ENCODE measurements at places on chromosomes 2 and 18.
A peak's percentile ranks its signal among the peaks of the same experiment; 100 is the strongest.

- no peak for DNase-seq
Measured at GRCh38 chr2:189076120-189076519, 101.9 kb downstream of the COL3A1 start.

GRCh38 chr2:232504438-232504837, 15.8 kb upstream of the PRSS56 start:
- no peak for DNase-seq

DNA sequence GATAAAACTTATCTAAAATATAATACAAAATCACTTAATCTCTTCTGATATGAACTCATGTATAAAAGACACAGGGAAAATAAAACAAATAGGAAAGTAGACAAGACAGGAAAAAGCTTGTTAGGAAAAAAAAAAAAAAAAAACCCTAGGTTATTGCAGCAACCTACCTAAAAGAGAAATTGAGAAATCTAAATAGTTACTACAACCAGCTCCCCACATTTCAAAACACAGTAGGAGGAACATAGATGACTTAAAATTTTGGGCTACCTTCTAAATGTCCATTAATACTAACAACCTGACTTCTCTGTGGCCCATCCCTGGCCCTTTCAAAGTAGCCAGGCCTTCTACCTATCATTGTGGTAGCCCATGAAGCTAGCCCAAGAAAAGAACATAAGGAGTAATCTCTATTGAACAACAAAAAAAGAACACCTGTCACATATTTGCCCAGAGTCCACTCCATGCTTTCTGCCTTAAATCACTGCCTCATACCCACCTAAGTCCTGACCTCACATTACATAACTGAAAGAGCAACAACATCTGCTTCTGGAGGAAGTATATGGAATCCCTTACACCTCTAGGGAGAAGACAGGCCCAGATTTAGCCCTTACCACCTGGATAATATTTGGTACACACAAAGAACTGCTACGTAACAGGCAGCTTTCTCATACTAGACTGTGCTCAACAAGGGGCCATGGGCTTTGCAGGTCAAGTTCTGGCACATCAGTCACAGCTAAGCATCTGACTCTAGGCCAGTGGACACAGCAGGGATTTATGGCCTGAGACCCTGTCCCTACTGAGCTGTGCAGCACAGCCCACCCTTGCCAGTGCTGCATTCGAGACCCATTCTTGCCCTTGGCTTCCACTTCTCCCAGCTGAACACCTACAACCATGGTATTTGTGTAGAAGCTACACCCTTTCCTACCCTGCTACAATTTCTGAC, 8.5 kb downstream of the SUCLG1 start:
- DNase-seq, result no peak

- peak; percentile 50 for DNase-seq
Measured at GRCh38 chr2:63023444-63023843, 27.2 kb upstream of the OTX1 start.

- DNase-seq, result no peak
Measured at GRCh38 chr2:225076125-225076524, 33.9 kb upstream of the DOCK10 start.

DNA sequence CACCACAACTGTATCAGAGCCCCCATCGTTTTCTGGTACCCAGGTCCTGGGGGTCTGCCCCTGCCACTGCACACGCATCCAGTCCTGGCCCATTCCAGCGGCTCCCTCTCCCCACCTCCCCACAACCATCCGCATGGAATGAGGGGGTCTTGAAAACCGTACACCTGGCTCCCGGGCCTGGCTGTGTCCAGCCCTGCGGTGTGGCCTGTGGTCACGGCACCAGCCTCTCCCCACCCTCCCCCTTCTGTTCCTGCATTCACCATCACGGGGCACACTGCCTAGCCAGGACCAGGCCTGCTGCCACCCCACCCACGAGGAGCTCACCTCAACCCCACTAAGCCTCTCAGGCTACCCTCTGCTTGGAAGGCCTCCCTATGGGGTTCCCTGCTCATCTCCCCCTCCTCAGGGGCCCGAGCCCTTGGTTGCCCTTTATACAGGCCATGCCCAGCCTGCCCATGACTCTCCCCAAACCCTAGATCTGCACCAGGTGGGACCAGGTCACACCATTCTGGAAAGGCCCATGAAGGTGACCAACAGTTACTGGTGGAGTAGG, 11.4 kb downstream of the GPR35 start:
- DNase-seq, result no peak

DNA sequence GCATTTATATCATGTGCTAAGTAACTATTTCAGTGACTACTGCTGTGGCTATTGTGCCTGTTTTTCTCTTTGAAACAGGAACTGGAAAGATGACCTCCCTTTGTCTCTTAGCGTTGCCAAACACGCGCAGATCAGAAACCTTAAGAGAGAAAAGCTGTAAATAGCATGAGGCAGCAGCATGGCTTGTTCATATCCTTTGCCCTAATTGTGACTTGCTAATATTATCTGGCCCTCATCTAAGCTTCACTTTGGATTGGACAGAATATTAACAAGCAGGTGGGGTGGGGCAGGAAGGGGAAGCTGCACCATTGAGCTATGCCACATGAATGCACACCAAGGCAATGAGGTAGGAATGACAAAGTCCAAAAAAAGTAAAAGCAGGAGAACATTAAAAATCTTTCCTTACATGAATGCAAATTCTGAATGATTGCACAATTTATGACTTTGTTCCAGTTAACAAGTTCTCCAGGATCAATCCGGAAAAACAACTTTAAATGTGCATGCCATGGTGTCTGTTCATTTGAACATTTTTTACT, 128.4 kb downstream of the IRS1 start:
- DNase-seq, result no peak

DNA sequence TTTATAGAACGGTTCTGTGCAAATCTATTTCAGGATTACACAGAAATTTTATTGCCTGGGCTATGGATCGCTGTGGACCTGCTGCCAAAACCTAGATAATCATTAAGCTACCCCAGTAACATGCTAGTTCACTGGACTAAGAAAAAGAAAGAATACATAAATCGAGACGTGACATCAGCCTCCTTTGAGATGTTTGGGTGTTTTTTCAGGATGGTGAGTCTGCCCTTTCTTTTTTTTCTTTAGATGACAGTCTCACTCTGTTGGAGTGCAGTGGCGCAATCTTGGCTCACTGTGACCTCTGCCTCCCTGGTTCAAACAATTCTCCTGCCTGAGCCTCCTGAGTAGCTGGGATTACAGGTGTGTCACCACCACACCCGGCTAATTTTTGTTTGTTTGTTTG, 52.0 kb downstream of the FHOD3 start:
- no peak for DNase-seq

- peak; percentile 55 for DNase-seq
Measured at GRCh38 chr2:3807853-3808252, 104.5 kb downstream of the DCDC2C start.

DNA sequence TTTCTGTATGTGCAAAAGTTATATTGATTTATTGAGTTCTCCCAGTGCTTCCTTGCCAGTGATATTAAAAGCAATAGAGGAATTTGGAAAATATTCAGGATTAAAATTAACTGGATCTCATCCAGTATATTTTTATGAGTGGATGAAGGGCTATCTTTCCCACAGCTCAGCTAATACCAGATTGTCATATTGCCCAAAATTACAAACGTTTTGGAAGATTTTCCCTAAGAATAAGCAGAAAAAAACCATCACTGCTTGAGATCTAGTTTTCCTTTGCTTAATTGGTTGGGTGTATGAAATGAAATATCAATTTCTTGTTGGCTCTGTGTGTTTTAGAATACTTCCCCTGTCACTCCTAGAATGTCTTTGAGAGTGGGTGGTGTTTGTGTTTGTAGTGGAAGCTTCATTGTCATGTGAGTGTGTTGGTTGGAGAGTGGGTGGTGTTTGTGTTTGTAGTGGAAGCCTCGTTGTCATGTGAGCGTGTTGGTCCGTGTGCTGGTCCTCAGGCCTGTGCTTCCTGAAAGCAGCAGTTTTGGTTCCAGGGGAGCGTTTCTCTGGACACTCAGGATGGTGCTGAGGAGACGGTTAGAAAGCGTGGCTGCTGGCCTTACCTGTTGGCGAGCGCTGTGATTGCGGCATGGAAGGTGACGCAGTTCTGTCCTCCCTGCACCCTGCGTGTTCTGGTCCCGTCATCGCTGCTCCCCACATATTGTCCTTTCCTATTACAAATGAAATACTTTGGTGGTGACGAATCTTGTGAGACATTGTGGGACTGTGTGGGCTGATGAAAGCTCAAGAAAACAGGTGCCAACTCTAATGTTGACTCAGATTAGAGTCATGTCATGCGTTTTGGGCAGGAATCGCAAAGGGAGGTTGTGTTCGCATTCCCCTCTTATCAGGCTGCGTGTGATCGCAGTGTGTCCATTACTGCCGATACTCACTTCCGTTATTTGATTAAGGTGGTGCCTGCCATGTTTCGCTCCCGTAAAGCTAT, 12.4 kb downstream of the ASB1 start:
- peak; percentile 98 for DNase-seq

GRCh38 chr2:54360055-54360792, 95.9 kb upstream of the SPTBN1 start:
- DNase-seq, result peak; percentile 76

DNA sequence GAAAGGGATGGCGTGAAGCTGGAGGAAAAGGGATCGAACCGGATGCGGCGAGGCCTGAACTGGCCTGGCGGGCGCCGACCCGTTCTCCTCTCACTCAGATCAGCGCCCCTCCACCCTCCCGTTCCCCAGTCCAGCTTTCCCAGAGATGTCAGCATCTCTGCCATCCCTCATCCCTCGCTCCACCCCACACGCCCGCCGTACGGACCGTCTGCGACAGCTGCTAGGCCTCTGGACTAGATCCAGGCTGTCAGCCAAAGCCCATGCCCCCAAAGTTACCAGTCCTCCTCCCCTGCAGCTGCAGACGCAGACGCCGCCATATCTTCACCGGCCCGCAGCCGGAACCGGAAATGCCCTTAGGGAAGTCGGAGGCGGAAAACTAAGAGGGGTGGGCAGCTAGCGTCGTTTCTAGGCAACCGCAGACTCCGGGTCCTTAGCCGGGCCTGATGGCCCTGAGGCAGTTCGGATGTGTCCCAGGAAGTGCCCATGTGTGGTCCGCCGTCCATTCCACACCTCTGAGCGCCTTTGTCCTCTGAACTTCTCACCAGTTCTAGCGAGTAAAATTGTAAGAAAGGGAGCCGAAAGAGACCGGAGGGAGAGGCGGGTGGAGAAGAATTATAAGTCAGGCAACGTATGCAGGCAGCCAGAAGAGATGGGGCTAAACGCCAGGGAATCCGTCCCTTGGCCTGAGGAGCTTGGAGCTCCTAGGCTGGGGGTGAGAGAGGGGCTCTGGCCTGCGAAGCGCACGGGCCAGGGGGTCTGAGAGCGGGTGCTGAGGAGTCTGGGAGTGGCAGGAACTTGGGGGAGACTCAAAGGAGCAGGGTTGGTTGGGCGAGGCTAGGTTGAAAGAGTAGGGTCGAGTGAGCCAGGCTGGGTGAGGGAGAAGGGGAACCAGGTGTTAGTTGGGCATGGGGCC, at the start of the genes RNF25 and STK36:
TSS of gene RNF25 (minus strand) at position 349 of the 913 bp plus-strand sequence. CDS start at position 317, 32 bp downstream.
TSS of gene STK36 (plus strand) at position 433 of the 913 bp plus-strand sequence. CDS start 744 bp downstream, outside the sequence.
- peak; percentile 89 for DNase-seq

DNA sequence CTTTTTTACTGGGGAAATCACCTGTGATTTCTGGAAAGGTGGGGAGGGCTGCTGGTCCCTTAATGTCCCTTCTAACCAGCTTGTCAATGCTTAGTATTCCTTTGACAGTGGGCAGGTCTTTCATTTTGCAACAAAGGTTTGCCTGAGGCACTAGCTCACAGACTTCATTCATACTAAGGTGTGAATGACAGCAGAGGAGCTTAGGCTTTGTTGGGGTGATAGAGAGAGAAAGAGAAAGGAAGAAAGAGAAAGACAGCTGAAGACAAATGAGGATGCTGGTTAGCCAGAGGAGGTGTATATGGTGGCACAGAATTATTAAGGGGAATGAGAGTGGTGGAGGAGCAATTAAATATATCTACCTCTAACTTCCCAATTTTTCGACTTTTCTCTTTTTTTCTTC, 28.9 kb upstream of the GTF2A1L start:
- DNase-seq, result no peak

DNA sequence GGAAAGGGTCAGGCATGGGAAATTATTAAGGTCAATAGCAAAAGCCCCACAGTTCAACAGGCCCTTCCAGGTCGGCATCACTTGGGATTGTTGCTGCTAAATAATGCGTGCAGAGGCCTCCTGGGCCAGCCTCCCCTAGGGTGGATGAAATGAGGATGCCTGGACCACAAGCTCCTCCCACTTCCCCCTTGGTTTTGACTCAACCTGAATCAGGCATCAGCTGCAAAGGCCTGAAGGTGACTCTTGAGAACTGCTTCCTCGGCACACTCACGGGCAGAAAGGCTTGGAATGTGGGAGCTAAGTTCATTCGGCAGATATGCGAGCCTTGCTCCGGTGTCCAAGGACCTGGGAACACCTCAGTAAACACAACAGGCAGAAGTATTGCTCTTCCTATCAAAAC, 69.3 kb downstream of the MBP start:
- peak; percentile 97 for DNase-seq

GRCh38 chr18:44123743-44124142, 556.9 kb upstream of the SETBP1 start:
- no peak for DNase-seq

DNA sequence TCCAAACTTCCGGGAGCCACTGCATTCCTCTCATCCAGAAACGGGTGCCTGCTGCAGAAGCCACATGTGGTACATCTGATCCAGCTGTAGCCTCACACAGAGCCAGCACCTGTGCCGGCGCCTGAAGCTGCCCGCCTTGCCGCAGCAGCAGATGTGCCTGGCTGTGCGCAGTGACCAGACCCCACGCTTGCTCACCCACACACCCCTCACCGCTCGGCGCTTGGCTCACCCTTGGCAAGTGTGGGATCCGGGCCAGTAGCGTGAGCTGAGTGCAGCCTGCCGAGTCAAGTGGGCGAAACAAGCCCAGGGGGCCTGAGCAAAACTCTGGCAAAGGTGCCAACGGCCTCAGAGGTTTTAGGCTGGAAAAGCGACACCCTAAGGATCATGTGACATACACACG, 220.1 kb upstream of the TMEFF2 start:
- DNase-seq, result no peak

GRCh38 chr2:39379643-39380524, 57.2 kb downstream of the MAP4K3 start:
- peak; percentile 45 for DNase-seq

GRCh38 chr2:199471443-199472057, 13.8 kb upstream of the SATB2 start:
- peak; percentile 33 for DNase-seq

- DNase-seq, result peak; percentile 59
Measured at GRCh38 chr2:112048887-112049286, 6.2 kb upstream of the TMEM87B start.

DNA sequence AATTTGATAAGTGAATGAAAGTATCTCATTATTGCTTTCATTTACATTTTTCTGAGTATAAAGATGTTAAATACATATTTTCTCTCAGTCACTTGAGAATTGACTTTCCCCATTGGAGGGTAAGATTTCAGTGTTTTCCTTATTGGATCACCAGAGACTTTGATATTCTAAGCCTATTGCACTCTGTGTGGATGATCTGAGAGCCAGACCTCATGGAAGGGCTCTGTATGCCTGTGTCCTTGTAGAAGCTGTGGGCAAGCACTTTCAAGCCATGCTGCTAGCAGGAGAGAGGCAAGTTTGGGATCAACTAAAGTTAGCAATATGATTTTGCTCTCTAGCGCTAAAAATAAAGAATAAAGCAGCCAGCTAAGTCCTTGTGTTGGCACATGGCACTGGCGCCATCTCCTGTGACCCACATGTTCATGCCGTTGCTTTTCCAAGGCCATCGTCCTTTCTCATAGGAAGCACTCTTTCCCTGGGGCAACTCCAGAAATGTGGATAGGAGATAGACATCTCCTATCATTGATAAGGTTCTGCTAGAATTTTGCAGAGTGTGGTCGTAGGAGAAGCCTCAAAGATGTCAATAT, 72.6 kb downstream of the AOX1 start:
- no peak for DNase-seq

Data from brain microvascular endothelial cell (primary cell).